ENCODE measurements at places on chromosomes 2 and 18.
A peak's percentile ranks its signal among the peaks of the same experiment; 100 is the strongest.

GRCh38 chr2:138818556-138818955 is 38.4 kb upstream of the NXPH2 start:
- DNase-seq: no peak

DNA sequence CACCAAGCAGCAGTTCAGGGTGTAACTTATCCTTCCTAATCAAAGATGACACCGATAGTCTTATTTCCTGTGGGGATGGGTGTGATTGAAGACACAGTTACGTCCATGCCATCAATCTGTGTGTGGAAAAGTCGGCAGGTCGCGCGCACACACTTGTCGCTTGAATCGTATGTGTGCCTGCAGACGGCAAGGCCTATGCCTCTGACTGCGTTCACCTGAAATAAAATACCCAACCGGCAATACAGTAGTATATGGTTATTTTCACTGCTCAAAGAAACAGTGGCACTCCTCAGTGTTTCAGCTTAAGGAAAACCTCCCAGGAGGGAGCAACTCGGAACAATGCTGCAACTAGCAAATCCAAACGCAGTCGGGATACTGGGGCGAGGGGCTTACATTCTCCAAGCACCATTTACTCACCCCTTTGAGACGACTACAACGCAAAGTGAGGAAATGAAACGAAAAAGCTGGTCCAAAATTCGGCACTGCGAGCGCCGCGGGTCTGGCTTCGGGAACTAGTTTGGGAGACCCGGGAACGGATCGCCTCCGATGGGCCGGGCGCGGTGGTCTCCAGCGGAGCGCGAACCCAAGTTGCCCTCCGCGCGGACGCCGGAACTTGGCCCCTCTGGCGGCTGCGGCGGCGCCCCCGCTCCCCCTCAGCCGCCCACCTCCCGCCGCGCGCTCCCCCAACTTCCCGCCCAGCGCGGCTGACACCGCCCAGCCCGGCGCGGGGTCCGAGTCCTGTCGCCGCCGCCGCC is 675 bp downstream of the PRKD3 start:
- DNase-seq: no peak

DNA sequence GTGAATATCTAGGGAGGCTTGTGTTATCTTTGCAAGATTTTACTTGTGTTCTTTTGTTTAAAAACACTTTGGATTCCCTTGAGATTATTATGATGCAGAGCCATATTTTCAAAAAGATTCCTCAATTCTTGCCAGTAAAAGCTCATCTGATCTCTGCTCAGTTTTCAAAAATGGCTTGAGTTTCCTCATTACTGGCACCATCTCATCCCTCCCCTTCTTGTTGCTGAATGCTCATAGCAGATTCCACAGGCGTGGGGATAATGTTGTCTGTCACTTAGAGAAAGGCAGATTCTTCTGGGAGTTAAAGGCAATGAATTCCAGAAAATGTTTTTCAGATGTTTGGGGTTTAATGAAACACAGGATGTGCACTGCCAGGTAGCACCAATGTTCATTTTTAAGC is 170.4 kb upstream of the TANK start:
- DNase-seq: no peak

DNA sequence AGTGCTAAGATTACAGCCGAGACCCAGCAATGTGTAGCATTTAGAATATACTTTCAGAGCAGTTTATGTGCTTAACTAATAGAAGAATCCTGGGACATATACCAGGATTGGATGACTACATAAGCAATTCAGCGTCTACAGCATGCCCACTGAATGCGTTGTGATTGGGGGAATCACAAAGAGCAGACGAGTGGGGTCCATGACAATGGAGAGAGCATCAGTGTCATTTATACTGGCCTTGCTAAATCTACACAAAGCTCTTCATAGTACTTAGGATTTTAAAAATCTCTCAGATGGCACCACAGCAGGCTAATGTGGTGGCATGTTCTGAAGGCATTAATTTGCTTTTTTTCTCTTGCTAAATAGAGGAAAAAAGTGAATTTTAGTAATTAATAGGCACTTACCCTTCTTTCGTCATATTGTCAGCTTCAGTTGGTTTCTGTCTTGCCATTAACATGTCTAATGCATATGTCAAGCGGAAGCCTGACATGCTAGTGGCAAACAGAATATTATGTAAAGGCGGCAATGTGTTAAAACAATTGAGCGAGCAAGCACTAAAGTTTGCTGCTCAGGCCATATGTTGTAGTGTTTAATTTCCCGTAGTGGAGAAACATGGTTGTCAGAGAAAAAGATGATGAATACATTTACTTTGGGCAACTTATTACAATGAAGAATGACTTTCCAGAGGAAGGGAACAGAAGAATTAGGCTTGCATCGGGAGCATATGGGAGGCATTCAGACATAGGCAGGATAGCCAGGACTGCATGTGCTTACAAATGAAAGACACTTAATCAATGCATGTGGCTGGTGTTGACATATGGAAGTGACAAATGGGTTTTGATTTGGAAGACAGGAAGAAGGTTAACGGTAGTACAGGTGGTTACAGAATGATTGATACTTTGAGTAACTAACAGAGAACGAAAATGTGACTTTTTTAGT is 145.2 kb downstream of the ICOS start:
- no peak for DNase-seq

DNA sequence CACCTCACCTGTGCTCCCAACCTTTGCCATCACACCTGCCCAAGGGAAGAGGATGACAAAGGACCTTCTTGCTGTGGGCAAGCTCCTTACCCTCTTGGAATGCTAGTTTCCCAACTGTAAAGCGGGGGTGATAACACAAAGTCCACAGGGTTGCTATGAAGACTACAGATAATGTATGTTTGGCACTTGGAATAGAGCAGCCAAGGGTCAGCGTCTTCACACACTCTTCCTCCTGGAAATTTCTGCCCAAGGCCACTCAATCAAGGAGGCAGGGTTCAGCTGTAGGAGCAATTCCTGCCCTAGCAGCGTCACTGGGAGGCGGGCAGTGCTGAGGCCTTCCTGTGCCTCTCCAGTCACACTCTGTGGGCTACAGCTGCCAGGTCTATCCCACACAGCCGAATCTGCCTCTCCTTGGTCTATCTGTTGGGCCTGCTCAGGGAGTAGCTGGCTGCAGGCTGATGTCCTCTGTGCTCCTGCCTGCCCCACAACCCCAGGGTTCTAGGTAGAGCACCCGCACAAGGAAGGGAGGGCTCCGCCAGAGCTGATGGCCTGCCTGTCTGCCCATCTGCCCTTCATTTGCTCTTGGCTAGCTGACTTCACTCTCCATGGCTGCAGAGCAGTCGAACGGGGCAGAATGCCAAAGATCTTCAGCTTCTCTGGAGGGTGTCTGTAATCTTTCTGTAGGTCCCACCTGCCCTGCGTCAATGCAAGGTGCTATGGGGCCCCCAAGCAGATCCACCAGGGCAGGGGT is 91.9 kb downstream of the MRO start:
- no peak for DNase-seq

DNA sequence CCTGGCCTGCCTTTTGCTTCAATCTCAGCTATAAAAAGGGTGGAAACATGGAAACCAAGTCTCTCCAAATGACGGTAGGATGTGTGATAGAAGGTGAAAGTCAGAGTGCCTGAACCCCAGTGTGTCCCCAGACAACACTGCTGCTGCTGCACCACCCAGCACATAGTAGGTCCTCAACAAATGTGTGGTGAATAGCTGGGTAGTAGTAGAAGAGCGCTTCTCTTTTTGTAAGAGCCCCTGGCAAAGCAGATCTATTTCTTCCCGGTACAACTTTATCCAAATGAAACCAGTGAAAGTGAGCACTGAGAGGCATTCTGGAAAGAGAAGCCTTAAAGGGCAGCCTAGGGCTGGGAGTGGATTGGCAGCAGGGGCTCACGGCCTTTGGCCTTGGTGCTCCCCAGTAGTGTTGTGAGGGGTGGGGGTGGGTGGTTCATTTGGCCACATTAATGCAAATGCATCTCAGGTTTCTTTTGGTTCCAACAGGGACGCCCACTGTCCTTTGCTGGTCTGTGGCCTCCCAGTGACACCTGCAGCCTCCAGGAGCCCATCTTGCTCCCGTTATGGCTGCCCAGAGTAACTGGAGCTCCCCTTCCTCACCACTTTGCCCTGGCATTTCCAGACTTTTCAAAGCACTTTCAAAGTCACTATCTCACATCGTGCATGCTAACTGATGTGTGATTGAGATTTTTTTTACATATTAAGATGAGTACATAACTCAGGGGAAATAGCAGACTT is 304.3 kb upstream of the EPAS1 start:
- DNase-seq: no peak

DNA sequence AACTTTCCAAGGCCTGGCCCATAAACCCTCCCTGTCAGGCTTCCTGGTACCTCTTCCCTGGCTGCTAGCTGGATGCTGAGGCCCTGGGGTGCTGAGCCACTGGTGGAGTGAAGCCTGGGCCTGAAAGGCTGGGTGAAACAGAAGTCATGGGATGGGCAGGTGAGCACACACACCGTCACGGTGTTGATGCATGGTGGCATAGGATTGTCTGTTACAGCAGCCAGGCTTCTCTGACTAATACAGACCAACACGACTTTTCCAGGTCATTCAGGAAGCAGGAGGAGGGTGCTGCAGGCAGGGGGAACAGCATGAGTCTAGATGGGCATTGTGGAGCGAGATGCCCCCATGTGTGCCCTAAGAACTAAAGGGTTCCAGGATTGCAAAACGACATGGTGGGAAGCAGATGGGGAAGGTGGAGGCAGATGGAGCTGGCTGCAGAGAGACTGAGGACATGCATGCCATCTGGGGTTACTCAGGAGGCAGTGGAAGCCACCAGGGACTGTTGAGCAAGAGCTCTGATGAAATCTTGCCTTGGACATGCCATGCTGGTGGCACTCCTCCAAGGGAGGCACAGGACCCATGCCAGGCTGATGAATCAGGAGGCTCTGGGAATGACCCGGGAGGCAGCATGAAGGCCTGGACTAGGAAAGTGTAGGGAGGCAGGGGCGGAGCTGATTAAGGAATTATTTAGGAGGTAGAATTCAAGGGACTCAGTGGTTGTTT is 480.9 kb downstream of the TSN start:
- DNase-seq: peak; percentile 67

GRCh38 chr2:78861546-78861945 is 164.0 kb upstream of the REG3G start:
- no peak for DNase-seq

DNA sequence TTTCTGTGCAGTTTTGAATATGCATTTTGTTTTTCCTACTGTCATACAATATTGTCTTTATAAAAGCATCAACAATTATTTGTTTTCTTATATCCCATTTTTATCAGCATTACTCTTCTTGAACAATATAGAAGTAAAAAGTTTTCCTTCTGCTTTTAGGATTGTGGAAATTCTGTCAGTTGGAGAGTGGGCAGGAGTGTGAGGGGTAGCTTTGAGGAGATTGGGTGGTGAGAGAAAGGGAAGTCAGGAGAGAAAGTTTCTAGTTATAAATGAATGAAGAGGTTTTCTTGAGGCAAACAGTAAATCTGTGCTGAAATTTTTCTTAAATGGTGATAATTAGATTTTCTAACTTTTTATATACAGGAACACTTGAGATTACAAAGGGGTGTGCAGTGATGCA is 151.7 kb upstream of the NOSTRIN start:
- DNase-seq: no peak

GRCh38 chr2:181780047-181780651 is 99.8 kb upstream of the NEUROD1 start:
- DNase-seq: no peak

DNA sequence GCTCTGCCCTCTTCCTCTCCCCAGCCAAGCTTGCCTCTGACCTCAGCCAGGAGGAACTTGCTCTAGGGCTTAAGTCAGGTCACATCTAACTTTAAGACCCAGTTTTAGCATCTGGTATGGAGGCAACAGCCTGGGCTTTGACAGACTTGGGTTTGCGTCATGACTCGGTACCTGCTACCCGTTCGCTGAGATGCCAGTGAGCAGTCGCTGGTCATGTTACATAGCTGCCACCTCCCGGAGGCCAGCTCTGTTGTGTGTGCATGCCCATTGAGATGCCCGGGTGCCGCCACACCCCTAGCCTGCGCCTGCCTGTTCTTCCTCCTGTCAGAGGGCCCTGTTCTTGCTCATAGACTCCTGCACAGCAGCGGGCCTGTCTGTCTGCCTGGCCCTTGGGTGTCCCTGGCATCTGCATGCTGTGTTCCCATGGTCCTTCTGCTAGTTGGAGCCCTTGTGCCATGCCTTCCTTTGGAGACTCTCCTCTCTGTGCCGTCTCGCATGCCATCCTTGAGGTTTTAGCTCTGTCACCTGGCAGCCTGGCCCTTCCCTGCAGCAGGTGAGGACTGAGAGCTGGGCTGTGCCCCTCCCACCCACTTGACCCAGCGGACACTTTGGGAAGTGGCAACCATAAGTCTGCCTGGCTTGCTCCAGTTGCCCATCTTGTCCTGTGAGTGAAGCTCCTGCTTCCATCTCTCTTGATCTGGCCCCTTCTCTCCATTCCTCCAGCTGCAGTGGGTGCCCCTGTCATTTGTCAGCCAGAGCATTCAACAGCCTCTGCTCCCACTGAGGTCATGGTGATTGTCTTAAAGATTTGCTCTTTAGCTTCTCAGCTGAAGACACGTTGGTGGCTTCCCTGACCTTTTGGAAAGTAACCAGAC is 24.9 kb downstream of the ASAP2 start:
- no peak for DNase-seq

DNA sequence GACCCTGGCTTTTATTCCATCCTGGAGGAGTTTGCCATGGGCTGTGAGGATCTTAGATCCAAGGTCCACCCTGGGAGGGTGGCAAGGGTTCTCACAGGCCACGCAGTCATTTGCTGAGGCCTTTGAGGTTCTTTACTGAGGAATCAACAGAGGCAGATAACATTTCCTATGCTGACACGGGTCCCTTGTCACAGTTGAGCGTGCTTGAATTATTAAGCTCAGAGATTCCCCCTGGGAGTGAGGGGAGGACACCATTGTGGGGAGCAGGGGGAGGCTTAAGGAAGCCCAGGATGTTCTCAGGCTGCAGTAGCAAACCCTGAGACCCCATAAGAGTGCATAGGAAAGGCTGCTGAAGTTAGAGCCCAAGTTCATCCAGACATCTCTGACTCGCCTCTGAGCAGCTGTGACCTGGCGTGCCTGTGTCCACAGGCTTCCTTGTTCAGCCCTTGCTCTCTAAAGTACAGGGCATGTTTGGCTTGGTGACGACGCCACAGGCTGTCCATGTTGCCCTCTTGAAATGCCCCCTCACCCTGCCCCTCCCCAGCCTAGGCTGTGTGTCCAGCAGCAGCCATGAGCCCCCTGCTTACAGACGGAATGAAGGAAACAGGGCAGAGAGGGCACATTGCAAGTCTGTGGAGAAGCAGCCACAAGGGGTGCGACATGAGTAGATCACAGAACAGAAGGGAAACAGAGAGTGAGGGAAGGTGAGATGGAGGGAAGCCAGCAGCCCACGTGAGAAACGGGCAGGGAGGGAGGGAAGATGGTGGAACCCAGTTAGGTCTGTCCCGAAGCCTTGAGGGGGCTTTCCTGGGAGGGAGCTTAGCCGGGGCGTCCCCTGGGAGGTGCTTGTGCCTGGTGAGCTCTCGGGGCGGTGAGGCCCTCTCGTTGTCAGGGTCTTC is 34.0 kb downstream of the NAPG start:
- no peak for DNase-seq

DNA sequence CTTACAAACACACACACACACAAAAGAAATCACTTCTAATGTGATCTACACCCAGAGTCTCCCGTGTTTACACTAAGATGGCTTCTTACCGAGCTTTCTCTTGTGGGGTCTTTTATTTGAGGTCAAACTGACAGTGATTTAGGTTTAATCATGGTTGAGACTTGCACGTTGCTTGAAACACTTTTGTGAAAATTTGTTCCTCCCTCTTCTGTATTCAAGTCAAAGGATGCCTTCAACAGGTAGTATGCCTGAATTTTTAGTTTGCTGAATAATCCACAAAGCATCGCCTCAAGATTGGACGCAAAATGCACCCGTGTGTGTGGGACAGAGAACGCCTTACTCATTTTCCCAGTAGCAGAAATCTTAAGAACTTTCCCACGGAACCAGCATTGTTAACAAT is 4.0 kb upstream of the ZNF516 start:
- no peak for DNase-seq

Data from GM04503 (cell line).